ENCODE measurements at places on chromosomes 13 and 19.
A peak's percentile ranks its signal among the peaks of the same experiment; 100 is the strongest.

GRCh38 chr19:11479898-11480714 lies 740 bp downstream of the ELAVL3 start:
- DNase-seq: no peak

GRCh38 chr13:63336549-63336948 lies 1920.9 kb upstream of the PCDH20 start:
- no peak for DNase-seq

DNA sequence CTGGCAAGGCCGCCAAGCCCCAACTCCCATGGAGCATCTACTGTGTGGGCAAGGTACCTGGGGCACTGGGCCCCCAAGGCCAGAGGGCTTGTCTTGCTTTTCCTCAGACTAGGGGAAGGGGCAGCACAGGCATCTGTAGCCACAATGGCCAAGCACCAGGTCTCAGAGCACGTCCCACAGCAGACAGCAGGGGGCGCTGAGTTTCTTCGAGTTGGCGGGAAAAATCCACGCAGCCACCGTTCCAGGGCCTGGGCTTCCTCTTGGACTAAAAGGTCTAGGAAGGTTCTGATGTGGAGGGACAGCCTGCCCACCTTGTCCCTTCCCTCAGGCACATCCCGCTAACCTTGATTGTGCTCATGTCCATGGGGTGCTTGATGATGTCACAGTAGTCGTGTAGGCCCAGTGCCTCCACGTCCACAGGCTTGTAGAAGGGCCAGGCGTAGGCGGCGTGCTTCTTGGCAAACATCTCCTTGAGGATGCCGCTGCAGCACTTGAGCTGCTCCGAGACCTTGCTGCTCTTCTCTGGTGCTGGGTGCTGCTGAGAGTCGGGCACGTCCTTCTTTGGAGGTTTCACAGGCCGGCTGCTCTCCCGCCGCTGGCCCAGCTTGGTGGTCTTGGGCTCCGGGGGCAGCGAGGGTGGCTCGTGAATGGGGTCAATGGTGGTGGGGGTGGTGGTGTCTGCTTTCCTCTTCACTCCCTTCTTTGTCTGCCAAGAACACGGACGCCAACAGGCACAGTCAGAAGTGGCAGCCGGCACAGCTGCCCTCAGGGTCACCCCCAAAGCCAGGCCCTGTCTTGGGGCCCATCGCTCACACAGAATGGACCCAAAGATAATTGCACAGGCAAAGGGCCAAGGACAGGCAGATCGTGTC lies 32.0 kb upstream of the EPHX3 start:
- DNase-seq: peak; percentile 65

GRCh38 chr13:95256091-95256490 lies 45.2 kb downstream of the ABCC4 start:
- peak; percentile 68 for DNase-seq

DNA sequence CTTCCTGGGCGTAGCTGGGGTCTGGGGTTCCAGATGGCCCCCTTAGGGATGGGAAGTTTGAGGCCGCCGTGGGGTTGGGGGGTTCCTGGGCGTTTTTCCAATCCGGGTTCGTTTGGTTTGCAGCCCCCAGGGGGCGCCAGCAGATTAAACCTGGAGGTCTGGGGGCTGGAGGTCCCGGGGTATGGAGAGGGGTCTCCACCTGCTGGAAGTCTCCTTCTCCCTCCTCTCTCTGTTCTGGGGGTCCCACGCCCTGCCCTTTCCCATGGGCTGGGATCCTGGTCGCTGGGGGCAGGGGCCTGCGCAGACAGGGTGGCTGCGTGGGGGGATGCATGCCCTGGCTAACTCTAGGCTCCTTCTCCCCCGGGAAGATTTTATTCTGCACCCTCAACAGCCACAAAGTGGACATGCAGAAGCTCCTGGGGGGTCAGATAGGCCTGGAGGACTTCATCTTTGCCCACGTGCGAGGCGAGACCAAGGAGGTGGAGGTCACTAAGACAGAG lies 899 bp downstream of the GIPC3 start:
- no peak for DNase-seq

DNA sequence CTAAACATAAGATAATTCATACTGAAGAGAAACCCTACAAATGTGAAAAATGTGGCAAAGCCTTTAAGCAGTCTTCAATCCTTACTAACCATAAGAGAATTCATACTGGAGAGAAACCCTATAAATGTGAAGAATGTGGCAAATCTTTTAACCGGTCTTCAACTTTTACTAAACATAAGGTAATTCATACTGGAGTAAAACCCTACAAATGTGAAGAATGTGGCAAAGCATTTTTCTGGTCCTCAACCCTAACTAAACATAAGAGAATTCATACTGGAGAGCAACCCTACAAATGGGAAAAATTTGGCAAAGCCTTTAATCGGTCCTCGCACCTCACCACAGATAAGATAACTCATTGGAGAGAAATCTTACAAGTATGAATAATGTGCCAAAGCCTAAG lies 40.6 kb downstream of the ZNF254 start:
- no peak for DNase-seq

- no peak for DNase-seq
These were observed 86.2 kb downstream of the IRS2 start for GRCh38 chr13:109700176-109700575.

- DNase-seq: peak; percentile 79
These were observed 24.3 kb downstream of the NFILZ start for GRCh38 chr19:8654591-8655339.

DNA sequence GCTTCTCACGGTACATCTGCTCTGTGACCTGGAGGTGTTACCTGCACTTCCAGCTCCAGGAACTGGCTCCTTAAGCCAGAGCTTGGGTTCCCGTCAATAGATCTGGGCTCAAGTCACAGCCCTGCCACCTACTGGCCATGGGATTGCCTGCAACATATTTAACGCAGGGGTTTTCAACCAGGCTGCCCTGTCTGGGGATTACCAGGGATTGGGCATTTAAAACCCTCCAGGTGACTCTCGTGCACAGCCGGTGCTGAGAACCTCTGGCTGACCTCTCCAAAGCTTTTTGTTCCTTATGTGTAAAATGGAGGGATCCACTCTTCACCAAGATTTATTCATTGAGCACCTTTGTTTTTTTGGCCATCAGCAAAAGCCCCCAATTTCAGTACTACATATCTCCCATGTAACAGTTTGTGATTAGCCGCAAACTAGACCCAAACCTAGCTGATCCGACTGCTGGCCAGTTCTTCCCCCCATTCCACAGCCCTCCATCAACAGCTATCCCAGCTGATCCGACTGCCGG lies 76.6 kb upstream of the STK24 start:
- peak; percentile 85 for DNase-seq

DNA sequence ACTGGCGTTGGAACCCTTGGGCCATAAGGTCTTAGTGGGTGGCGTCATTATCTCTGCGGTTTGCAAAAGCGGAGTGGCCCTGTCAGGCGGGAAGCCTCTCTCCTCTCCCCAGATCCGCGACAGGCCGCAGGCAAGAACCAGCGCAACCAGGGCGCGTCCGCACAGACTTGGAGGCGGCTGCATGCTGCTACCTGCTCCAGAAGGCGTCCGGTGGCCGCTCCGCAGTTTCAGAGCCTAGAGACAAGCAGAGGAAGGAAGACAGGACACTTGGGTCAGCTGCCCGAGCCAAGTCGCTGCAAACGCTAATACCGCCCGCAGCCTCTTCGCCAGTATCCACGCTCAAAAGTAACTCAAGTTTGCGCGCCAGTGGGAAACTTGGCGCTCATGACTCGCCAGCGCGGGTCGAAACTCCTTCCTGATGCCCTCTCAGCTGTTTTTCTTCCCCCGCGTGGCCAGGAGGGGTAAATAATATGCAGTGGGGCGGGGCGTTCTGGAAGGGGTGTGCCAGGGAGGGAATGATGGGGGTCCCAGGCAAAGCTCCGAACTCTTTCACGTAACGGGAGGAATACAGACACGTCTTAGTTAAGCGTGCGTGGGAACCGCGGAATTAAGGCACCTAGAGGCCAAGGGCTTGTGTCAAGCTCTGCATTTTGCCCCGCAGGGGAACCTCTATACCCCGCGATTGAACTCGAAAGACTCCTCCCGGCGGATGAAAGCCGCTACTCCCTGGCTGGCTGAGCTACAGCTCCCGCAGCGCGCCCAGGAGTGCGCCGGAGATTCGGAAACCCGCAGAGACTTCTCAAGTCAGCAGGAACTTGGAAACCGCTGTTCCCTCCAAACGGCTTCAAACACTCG lies at the start of gene EDNRB:
EDNRB (minus strand) TSS at position 441 of the 855 bp plus-strand sequence; CDS start at position 183, 258 bp downstream.
- peak; percentile 53 for DNase-seq

DNA sequence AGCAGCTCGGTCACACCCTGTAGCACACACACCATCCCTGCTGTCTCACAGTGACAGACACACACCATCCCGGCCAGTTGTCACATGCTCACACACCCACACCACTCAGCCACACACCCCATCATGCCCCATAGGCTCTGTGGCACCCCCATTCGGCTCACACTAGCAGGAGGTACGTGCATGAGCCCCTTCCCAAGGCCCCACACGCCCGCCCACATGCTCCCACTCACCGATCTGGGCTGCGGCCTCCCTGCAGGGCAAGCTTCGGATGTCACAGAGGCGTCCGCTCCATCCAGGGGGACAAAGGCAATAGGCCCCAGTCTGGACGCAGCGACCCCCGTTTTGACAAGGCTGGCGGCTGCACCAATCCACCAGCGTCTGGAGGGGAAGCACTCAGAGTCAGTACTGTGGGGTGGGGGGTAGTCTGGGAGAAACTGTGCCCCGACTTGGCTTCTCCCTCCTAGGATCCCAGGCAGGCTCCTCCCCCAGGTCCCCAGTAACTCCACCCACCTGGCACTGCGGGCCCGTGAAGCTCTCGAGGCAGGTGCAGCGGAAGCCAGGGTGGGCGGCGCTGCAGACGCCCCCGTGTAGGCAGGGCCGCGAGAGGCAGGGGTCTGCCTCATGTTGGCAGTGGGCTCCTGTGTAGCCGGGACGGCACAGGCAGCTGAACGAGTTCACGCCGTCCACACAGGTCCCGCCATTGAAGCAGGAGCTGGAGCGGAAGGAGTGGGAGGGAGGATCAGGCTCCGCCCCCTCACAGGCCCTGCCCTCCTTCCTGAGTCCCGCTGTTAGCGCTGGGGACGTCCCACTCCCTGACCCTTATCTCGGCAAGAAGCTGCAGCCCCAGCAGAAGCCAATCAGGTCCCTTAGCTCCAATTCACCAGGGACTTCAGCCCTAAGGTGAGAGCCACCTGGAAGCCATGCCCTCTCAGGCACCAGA lies 20.1 kb downstream of the NOTCH3 start:
- no peak for DNase-seq

DNA sequence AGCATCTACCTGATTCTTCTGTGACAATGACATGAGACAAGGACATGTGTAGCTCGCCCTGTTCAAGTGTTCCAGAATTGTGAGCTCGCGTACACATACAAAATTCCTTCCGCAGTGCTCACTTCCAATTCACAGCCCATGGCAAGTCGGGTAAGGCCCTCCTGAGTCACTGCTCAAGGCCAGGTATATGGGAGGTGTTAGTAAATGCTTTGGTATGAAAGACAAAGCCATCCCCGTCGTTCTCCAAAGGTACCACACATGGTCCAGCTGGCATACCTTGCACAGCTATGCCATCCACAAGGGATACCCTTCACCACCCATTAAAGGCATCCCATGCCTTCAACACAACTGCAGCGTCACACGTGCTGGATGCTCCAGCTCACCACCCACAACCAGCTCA lies 4.4 kb upstream of the ELL start:
- DNase-seq: no peak

DNA sequence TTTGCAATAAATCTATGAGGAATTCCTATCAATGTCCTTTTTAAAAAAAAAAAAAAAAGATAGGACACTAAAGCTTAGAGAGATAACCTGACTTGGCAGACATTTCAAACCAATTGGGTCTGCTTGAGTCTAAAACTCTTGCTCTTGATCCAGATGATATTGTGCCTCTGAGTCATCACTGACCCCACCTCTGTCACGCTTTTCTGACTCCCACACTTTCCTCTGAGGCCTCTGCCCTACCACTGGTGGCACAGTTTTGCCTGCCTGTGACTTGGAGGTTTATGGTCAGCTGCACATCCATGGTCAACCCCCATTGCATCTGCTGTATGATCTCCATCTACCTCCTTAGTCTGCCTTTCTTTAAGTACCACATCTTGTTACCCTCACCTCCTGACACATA lies 328.7 kb downstream of the SPRY2 start:
- no peak for DNase-seq

GRCh38 chr19:17061691-17062090 lies 13.6 kb downstream of the HAUS8 start:
- no peak for DNase-seq

- no peak for DNase-seq
These were observed 65.6 kb downstream of the RBM26 start for GRCh38 chr13:79340490-79340889.

GRCh38 chr19:42544146-42544545 lies 15.9 kb upstream of the CEACAM1 start:
- DNase-seq: no peak

GRCh38 chr13:79806821-79807220 lies 325.9 kb downstream of the NDFIP2 start:
- no peak for DNase-seq

DNA sequence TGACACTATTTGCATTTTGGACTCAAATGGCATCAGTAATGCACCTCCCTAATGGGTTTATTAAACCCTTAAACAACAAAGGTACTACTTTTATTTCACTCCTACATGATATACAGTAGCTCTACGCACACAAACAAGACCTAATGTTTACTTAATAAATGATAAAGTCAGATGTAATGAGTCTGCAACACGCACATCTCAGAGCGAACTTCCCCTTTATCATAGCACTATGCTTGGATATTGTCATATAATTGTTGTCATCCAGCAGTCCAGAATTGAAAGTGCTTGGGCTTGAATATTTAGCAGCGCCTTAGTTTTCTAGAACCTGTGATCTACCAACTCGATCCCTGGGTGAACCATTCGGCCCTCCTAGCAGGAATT lies 772 bp downstream of the PARP4 start:
- no peak for DNase-seq

DNA sequence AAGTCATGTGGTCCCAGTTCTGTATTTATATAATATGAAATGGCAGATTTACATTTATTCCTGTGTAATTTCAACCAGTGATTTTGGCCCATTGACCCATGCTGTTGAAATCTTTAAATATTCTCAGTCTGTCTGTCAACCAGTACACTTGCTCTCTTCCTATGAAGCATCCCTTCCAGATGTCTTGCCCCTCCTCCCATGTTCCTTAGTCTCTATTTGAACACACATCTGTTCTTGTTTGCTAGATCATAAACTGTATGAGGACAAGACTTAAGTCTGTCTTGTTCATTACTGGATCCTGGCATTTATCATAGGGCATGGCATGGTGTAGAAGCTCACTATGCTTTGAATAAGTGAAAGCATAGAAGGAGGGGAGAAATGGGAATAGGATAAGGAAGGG lies 34.9 kb downstream of the STARD13 start:
- no peak for DNase-seq
